Fibroblast of villous mesenchyme (primary cell): ENCODE measurements at places on chromosomes 11 and 22.

DNA sequence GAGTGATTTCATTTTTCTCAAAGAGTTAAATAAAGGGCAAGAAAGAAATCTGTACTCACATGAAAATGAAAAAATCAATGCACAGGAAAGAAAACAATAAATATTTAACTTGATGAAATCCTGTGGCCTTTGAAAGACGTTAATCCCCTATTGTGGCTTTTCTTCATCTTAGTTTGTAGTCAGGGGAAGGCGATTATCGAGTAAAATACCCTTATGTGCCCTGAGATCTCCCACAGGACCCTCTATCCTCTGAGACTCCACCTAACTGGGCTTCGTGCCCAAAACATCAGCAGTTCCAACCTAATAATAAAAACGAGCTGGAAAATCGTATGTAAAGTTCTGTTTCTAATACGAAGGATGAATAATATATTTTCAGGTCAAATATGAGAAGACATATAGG is 208.2 kb upstream of the ZC3H12C start:
- DNase-seq = no peak

GRCh38 chr11:108726077-108726800 is 61.4 kb downstream of the DDX10 start:
- DNase-seq = no peak

DNA sequence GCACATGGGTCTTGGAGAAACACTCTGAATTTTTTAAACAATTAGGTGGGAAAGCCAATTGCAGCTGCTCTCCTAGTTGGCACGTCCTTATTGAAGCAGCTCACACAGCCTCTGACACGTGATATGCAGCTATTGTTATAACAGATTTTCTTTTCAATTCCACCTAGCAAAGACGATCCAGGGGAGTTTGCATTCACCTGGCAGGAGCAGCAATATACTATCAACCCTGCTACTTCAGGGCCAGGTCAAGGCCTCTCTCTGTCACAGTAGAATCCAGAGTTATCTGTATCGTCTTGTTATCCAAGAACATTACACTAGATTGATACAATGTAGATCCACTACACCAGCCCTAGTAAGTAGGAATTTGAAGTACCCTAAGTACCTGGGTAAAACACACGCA is 8.3 kb downstream of the KRTAP5-11 start:
- no peak for DNase-seq

DNA sequence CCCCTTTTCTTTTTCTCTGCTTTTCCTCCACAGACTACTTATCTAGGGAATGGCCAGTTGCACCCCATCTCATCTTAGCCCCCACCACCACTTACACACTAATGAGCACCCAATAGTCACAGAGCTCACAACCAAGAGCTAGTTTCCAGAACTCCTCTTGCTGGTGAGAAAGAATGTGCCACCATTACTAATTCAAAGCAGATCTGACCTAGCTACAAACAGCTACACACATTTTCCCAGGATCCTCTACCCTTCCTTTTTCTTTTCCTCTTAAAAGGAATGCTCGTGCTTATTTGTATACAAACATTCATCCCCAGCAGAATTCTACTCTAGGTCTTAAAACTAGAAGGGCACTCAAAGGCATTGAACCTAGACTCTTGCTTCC is 136.8 kb downstream of the CD44 start:
- DNase-seq = no peak

DNA sequence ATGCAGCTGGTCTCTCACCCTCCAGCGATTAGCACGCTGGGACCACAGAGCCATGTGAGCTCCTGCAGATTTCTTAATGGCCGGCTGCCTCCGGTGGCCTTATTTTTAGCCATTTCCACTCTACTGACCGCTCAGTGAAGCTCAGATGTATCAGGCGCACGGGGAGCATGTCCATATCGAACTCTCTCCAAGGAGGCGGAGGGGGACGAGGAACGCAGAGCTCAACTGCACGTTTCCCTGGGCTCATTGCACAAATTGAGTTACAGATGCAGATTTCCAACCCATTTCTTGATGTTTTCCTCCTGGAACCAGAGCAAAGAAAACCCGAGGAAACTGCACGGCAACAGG is 207.1 kb downstream of the CTTN start:
- DNase-seq = no peak
